Fibroblast of mammary gland (primary cell): ENCODE measurements at places on chromosomes 16 and 17.

- peak; percentile 19 for DNase-seq
Measured at GRCh38 chr17:42274812-42275526, 1.2 kb downstream of the STAT5B start.

DNA sequence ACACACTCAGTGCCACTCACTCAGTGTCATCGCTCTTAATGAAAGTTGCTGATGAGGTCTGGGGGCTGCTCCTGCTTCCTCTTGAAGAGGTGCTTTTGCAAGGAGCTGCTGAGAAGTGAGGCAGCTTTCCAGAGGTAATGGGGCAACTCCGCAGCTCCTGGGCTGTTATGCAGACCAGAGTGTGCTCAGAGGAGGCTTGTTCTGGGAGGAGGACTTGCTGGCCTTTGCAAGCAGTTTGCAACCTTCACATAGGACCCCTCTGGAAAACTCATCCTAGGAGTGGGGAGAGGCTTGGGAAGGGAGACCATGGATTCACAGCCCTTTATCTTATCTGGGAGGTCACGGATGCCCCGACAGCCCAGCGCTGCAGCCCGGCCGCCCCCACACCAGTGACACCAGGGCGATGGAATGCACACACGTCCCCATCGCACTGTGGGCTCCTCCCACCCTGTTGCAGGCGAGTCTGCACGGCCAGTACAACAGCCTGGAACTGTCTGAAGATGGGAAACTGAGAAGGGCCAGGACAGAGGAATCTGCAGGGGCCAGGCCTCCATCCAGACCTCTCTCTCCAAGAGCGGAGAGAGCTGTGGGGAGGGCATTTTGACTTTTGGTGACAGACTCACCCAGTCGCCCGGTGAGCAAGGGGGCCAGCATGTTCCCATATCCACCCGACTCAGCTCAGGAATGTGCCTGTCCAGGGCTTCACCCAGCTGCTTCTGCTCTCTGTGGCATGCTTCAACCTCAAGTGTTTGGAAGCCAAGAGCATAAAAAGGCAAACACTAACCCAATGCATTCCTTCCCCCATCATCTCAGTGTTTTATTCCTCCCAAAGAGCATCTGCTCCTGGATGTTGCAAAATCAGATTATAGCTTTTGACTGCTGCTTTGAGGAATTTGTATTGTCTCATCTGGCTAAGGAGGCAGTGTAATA, 78.6 kb upstream of the ZNF469 start:
- DNase-seq: peak; percentile 95

DNA sequence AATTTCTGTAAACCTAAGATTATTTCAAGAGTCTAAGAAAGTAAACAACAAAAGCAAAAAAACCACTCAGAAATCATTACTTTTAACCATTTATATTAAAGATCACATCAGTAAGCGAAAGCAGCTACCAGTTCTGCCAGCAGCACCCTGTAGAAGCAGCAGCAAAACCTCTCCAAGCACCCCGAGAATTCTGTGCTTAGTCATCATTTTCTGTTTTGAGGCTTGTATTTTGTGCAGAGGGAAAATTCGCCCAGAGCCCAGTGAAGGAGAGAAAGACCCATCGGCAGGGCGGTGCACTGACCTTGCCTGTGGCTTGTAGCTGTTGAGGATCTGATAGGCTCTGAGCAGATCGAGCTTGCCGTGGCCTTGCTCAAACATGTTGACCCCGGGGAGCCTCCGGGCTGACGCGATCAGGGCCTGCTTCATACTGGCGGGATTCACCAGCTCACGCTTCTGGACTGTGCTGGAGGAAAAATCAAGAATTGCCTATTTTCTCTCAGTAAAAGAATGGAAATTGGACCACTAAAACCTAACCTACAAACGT, 35.2 kb downstream of the MBTPS1 start:
- no peak for DNase-seq

DNA sequence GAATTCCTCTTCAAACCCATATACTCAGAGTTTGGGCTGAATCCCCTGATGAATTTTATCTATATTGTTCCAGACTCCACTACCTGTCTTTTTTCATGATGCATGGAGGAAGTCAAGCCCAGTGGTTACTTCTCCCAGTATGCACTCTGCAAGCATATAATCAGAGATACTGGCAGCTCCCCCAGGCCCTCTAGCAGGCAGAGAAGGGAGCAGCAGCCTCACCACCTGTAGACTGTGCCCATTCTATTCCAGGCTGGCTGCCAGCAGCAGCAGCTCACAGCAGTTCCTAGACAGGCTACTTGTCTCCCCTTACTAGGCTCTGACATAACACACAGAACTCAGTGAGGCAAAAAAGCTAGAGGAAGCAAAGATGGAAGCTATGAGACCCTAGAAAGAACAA, 3.4 kb downstream of the MKS1 start:
- no peak for DNase-seq

DNA sequence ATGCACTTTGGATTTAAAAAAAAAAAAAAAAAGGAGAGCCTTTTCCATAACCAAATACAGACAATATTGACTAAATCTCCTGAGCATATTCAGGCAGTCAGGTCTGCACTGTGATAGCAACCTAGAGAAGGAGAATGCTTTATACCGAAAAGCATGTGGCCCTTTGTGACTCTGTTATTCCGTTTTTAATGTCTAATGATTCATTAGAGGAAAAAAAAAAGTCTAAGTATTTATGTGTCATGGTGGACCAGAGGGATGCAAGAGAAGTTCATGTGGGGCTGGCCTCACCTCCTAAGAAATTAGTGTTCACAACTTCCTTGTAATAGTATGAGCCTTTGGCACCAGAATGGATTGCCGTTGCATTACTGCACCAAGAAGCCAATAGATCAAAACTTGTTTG, 11.3 kb upstream of the VWA3A start:
- peak; percentile 19 for DNase-seq

- DNase-seq: no peak
Measured at GRCh38 chr17:81794509-81794908, 9.4 kb upstream of the GCGR start.

- peak; percentile 87 for DNase-seq
Measured at GRCh38 chr16:82832821-82833220, 206.1 kb downstream of the CDH13 start.

GRCh38 chr17:74987418-74987908, at the start of gene CDR2L:
TSS of gene CDR2L (plus strand) at chr17:74987632. CDS start at chr17:74988044, 412 bp downstream.
- DNase-seq: peak; percentile 85
